ENCODE measurements at places on chromosomes 1 and 21.

DNA sequence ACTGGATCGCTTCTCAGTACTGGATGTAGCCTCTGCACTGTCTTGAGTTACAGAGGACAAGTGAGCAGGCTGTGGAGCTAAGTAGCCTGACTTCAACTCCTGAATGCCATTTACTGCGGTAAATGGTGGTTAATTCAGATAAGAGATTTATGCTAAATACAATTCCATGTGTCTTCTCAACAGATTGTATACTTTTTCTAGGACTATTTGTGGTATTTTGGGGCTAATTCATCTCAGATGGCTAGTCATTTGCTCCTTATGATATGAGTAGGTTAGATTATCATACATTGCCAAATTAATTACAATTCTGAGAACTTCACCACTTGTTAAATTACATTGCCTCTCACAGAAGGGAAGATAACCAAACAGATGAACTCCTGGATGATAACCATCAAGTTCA lies 90.5 kb downstream of the NTNG1 start:
- no peak for DNase-seq

- no peak for DNase-seq
Measured at GRCh38 chr1:212737559-212737958, 37.9 kb upstream of the BATF3 start.

DNA sequence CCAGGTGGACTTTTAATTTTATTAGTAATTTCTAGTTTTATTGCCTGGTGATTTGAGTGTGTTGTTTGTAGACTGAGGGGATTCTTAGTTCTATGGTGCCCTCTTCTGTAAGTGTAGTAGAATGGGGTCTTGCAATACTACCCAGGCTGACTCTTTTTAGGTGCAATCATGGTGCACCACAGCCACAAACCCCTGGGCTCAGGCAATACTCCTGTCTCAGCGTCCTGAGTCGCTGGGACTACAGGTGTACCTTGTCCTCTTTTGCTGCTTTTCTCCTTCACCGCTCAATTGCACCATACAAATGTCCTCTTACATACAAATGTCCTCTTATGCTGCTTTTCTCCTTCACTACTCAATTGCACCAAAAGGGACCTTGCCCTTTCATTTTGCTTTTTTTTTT lies 43.1 kb downstream of the SCP2 start:
- no peak for DNase-seq

GRCh38 chr1:216984536-216984935 lies 261.3 kb upstream of the ESRRG start:
- no peak for DNase-seq

DNA sequence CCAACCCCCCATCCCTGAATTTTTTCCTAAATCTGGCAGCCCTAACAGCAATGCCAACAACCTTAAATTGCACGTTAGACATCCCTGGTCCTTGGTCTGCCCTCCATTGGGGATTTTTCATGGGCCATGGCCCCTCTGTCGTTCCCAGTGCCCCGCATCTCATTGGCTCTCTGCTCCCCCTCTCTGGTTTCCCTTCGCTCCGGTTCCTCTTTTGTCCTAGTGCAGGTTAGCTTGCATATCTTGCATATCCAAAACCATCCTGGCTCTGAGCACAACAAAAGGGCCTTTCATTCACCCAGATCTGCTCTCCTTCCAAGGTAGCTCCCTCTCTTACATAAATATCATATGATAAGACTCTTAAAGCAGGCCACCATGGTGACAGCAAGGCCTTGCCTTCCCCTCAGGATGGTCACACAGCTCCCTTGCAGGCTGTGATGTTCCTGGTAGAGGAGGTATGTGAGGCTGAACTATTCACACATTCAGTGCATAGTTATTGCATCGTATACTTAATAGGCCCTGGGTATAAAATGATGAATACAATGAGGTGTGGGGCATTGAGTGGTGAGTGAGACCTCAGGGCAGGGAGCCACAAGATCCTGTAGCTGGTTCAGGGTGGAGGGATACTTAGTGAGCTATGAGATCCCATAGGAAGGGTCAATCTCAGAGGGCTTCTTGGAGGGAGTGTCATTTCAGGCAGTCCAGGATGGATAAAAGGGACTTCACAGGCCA lies 45.2 kb downstream of the TENT5C start:
- DNase-seq: no peak

DNA sequence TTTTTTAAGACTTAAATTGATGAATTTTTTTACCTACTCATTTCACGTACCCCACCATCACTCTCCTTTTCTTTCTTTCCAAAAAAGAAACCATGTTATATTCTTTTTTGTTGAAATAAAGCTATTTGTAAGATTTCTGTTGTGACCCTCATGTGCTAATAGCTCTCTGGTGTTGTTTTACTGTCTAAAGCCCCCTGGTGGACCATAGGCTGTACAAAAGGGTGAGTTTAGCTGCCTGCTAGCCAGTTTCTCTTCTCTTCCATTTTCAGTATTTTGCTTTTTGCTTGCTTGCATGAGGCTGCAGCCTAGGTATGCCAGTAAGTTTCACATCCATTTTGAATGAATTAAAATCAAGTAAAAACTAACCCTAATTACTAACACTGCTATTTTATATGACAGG lies 15.6 kb upstream of the VAMP3 start:
- DNase-seq: no peak

DNA sequence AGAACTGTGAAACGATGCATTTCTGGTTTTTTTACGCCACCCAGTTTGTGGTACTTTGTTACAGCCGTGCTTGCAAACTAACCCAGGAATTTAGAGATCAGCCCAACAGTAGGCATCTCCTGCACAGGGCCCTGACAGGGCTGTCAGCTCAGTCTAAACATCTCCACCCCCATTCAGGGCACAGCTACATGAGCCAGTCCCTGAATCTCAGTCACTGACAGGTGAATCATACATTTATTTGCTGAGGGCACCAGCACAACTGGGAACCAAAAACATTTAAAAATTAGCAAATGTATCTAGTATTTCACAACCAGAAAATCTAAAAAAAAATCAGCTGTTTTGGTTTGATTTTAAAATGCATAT lies 30.7 kb downstream of the PRDX6 start:
- DNase-seq: no peak

GRCh38 chr1:235908742-235909520 lies 42.2 kb upstream of the LYST start:
- DNase-seq: peak; percentile 59

GRCh38 chr1:205205055-205205454 lies 6.4 kb downstream of the DSTYK start:
- no peak for DNase-seq

DNA sequence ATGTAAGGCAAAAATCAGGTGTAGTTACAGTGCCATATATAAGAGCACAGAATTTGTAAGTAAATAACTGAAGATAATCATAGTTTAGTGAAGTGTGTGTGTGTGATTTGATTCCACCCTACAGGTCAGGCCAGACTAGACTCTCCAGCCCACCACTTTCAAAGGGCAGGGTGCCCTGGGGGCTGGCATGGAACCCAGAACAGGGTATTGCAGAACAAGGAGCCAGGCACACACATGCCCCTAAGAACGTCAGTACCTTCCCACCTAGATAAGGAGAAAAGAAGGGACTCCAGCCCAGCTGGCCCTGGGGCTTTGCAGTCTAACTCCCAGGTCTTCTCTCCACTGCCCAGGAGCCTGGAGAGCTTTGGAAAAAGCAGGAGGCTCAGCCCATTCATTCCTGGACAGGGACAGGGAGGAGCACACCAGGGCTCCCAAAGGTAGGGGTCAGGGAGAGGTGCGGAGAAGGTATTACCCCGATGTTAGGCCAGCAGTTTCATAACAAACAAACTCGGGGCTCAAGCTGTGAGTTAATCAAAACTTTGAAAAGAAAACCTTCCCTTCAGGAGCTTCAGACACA lies 149.7 kb upstream of the VANGL1 start:
- no peak for DNase-seq

- no peak for DNase-seq
Measured at GRCh38 chr1:76682138-76682537, 185.1 kb upstream of the ST6GALNAC5 start.

- DNase-seq: peak; percentile 27
Measured at GRCh38 chr1:88973520-88974137, 18.8 kb downstream of the KYAT3 start.

DNA sequence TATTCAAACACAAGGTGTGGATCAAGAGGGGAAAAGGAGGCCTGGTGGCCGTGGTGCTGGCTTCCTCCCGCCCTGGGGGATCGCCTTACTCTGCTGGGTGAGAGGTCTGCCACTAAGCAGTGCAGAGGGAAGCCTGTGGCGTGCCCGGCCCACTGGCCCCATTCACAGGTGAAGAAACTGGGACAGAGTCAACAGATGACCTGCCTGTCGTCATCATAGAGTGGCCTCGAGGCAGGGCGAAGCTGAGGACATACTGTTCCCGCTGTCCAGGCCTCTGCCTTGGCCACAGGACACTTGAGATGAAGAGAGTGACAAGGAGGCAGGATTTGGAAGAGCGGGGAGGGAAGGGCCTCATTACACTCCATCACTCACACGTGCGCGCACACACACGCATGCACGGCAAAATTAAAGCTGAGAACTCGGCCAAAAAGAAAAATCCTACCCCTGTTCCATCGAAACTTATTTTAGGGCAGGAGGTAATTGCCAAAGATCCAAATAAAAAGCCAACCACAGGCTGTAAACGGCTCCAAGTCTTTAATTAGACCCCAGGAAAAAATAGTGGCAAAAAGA lies 50.5 kb downstream of the CASZ1 start:
- no peak for DNase-seq

GRCh38 chr1:186078245-186078644 lies 296.8 kb downstream of the TPR start:
- no peak for DNase-seq

DNA sequence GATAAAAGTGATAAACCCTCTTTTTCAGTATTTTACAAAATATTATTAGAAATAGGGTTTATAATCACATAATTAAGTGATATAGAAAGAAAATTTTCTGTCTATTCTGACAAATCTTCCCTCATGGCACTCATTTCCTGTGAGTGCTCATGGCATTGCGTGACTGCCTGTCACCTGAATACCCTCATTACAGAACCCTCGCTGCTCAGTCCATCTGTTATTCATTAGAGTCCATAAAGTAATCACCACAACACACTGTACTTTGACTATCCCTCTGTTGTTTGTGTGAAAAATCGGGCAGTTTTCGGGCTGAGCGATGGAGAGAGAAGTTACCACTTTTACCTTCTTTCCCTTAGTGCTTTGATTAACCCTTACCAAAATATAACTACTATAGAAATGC lies 100.4 kb upstream of the BRINP3 start:
- DNase-seq: no peak

- no peak for DNase-seq
Measured at GRCh38 chr1:77756052-77756754, 3.4 kb downstream of the USP33 start.

DNA sequence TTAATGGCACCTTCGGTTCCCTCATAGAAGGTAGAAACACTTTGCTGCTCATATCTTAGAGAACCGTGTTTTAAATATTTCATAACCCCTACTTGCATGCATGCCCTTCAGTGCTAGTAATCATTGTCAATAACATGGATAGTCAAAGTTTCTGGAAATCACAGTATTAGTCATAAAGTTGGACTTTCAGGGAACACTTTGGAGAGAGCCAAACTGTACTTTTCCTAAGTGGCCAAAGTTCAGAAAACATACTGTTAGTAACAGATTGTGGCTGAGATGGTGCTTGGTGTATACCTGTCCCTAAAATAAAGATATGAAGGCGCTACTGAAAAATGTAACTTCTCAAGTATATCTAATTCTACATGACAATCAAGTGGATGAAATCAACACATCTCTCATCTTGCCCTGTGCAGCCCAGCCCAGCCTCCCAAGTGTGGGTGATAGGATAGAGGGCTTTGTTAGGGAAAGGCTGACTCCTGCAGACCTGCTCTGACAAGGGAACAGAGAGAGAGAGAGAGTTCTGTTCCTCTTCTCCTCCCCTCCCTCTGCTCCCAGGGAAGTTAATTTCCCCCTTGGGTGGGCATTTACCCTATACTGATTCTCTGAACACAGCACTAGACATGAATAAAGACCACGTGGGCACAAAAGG lies 14.4 kb downstream of the MYOC start:
- DNase-seq: no peak

GRCh38 chr1:22139066-22139594 lies 3.8 kb downstream of the WNT4 start:
- no peak for DNase-seq

GRCh38 chr1:227780101-227781044 lies 35.1 kb upstream of the PRSS38 start:
- no peak for DNase-seq

GRCh38 chr1:34366875-34367624 lies 190.3 kb downstream of the C1orf94 start:
- no peak for DNase-seq

DNA sequence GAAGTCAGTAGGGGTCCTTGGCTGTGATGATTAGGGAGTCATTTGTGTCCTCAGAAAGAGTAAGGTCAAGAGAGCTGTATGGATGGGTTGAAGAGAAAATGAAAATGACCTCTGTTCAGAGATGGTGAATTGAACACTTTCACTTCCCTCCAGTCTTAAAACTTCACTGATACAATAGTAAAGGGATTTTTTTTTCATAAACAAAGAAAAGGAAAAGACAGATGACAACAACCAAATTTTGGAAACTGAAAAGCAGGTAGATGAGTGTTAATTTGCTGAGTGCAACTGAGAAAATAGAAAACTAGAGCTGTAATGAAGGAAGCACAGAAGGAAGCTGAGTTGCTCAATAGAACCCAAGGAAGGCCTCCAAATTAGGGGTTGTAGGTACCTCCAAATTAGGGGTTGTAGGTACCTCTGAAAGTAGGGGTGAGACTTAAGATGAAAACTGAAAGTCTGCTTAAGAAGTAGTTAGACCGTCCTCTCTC lies 14.8 kb upstream of the S1PR1 start:
- DNase-seq: no peak

GRCh38 chr1:203095061-203095690 lies 9.4 kb upstream of the MYOG start:
- DNase-seq: no peak

- peak; percentile 77 for DNase-seq
Measured at GRCh38 chr1:235013512-235013911, 115.1 kb downstream of the TOMM20 start.

- DNase-seq: peak; percentile 80
Measured at GRCh38 chr1:58652651-58653184, 47.1 kb downstream of the MYSM1 start.

GRCh38 chr21:32392299-32392879 lies 423 bp downstream of the URB1 start:
- DNase-seq: peak; percentile 3

- DNase-seq: no peak
Measured at GRCh38 chr1:100936194-100936967, 40.5 kb downstream of the SLC30A7 start.

- DNase-seq: no peak
Measured at GRCh38 chr1:166944186-166944967, 31.0 kb downstream of the ILDR2 start.
